T-helper 17 cell (primary cell): ENCODE measurements at places on chromosomes 6 and 20.

GRCh38 chr6:37242429-37243052 is 15.0 kb upstream of the TBC1D22B start:
- DNase-seq, result no peak

GRCh38 chr6:32244270-32244669 is 20.4 kb upstream of the NOTCH4 start:
- DNase-seq, result no peak

- no peak for DNase-seq
These were observed 14.3 kb upstream of the SIRT5 start for GRCh38 chr6:13559968-13560650.

DNA sequence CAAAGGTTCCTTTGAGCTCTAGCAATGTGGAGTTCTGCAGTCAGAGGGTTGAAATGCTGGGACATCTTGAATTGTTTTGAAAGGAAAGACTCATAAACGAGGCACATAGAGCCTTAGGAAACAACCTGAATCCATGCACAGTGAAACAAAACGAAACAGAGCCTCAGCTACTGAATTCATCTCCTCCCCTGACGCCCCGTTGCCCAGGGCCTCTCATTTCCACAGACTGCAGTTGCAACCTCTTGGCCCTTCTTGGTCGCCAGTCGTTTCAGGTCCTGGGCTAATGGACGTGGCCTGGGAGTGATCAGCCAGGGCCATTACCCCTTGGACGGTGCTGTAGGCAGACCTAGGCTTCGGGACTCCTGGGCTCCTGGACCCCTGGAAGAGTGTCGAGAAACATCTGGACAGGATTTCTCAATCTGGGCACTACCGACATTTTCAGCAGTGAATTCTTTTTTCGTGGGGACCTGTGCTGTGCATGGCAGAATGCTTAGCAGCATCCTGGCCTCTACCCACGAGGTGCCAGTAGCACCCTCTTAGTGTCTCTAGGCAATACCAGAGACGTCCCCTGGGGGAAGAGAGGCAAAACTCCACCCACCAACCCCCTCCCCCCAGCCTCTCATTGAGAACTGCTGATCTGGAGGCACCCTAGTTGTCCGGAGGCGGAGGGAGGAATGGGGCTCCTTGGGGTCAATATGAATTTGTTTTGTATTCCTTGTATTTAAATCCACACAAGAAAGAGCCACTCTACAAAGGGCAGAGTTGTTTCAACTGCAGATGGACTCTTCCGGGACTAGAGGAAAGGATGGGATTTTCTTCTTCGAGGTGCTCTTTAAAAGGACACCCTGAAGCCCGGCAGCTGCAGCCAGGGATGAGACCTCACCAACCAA is 50.2 kb downstream of the TMEM242 start:
- DNase-seq, result no peak

- no peak for DNase-seq
These were observed 18.2 kb upstream of the SRC start for GRCh38 chr20:37327748-37328147.

GRCh38 chr20:64239449-64240242 is 15.9 kb upstream of the PCMTD2 start:
- no peak for DNase-seq

DNA sequence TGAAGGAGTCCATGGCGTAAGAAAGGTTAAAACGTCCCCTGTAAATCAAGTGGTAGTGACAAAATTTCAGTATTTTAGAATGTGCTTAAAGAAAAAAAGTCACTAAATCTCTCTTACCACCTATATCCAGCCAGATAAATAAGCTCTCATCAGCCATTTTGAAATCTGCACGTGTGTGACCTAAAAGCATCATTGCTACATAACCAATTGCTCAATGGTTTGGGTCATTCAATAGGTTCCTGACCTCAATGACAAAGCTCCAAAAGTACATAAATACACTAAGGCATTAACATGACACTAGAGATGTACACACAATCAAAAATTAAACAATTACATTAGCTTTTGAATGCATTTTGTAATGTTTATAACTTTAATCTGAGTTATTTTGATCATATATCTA is 272.4 kb downstream of the GMDS start:
- DNase-seq, result no peak

DNA sequence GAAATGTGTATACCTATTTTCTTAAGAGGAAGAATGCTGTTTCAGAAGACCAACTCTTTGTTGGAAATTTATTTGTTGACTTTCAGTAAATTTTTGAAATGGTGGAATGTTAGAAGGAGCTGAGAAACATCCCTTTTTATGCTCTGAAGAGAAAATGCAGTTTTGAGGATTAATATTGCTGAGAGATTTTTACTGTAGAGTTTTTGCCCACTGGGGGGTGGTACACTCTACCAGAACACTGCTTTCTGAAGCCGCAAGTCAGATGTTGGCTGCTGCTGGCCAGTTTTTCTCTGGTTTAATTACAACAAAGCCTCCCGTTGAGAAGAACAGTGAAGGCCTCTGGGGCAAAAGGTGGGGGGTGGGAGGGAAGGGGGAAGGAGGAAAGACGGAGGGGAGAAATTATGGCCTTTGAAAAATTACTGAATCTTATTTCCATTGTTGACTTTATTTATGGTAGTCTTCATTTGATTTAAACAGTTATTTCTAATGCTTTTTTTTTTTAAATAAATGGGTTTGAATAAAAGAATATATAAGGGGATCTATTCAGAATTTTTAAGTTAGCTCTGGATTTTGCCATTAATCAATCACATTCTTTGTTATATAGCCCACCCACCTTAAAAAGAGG is 3.0 kb downstream of the FLRT3 start:
- DNase-seq, result no peak

DNA sequence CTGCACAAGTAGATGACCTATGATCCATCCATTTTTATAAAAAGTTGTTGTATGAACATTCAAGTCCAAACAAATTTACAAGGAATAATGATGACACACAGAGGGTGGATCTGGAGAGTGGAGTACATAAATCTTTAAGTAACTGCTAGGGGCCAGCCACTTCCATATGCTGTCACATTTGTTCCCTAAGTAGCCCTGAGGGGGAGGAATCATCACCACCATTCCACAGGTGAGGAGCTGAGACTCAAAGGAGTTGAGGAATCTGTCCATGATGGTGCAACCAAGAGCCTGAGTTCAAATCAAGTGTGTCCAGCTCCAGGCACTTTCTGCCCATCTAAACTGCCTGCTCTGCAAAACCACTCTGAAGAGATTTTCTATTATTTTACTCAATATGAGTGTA is 132.1 kb downstream of the AIG1 start:
- no peak for DNase-seq

GRCh38 chr6:64874776-64875175 is 832.2 kb downstream of the EYS start:
- no peak for DNase-seq

- DNase-seq, result no peak
These were observed 63.5 kb upstream of the L3MBTL3 start for GRCh38 chr6:129954749-129955431.

GRCh38 chr20:64255361-64256281 is at the start of gene PCMTD2:
Gene PCMTD2 (plus strand): TSS chr20:64255748. CDS start chr20:64259966, 4,218 bp downstream.
- DNase-seq, result peak; percentile 82

- DNase-seq, result no peak
These were observed 93.9 kb downstream of the SPTLC3 start for GRCh38 chr20:13102694-13103093.

DNA sequence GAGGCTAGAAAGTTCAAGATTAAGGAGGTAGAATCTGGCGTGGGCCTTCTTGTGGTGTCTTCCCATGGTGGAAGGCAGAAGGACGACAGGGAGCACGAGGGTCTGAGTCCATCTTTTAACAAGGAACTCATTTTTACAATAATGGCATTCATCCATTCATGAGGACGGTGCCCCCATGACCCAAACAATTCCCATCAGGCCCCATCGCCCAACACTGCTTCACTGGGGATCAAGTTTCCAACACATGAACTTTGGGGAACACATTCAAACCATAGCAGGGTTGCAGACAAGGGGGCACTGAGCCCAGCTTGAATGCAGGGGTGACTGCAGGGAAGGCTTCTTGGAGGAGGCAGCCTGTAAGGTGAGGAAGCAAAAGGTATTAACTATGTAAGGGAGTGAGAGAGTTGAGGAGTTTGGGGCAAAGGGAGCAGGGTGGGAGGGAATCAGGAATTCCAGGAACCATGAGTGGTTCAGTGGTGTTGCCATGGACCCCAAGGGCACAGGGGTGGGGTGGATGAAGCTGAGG is 5.5 kb downstream of the RAB44 start:
- DNase-seq, result no peak

- DNase-seq, result no peak
These were observed 139.0 kb upstream of the JAG1 start for GRCh38 chr20:10812759-10813327.
